ENCODE measurements at places on chromosomes 3 and 15.

DNA sequence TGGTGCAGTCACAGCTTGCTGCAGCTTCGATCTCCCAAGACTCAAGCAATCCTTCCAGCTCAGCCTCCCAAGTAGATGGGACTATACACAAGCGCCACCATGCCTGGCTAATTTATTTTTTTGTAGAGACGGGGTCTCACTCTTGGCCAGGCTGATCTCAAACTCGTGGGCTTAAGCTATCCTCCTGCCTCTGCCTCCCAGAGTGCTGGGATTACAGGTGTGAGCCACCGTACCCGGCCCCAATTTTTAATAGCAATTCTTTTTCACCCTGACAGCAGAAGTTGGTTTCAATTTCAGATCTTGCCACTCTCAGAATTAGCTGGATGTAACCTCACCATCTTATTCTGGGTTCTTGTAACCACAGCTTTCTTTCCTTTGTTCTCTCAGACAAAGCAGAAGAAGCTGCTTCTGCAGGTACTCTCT, 64.8 kb downstream of the TRIM71 start:
- no peak for DNase-seq

DNA sequence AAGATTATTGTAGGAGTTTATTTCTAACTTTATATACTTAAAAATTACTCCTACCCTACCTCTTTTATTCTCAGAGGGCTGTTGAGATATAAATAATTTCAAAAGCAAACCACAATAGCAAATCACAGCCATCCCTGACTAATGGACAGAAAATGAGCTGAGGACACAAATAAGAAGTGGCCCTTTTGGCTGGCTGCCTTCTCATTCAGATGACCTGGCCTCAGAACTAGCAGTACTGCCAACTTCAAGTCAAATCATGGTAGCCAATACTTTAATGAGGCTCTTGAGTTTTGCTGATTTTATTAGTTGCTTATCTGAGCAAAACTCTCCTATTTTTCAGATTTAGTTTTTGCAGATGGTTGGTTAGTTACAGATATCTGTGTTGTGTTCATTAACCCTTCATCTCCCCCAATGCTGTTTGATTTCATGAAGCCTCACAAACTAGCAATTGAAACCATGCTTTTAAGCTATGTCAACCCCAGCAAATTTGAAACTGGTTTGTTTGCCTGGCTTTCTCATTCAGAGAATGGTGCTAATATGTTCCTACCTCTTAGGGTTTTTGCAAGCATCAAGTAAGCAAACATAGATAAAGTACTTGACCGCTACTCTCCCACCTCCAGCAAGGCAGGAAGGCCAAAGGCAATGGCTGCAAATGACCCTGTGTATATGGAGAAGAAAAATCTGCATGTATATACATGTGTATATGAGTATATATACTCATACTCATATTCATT, 73.4 kb upstream of the HACD2 start:
- DNase-seq: no peak

DNA sequence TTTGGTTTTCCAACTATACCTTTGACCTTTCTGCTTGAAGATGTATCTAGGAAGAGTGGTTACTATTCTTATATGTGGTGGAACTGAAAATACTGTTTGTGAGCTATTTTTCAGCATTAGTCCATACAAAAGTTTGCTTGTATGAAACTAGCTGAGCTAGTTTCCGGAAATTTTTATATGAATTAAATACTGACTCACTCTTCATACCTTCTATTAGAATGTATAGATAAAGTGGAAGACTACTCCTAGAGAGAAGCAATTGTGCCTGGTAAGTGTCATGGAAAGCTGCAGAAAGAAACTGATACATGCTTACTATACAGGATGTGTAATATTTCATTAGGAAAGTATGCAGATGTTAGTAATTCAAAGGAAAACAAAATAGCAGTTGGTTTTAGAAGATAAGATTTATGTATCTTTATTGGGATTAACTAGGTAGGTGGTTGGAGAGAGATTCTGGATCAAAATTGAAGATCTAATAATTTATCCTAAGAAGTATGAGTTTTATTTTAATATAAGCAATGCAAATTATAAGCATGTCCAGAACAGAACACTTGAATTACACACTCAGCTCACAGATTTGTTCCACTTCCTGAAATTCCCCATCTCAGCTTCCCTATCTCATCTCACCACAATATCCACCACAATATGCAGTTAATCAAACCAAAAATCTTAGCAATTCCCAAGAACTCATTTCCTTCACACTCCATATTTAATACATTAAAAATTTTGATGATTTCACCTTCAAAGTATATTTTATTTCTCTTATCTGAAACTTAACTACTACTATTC, 82.8 kb downstream of the BCHE start:
- no peak for DNase-seq

GRCh38 chr3:160400030-160400701, 716 bp downstream of the SMC4 start:
- peak; percentile 45 for DNase-seq

DNA sequence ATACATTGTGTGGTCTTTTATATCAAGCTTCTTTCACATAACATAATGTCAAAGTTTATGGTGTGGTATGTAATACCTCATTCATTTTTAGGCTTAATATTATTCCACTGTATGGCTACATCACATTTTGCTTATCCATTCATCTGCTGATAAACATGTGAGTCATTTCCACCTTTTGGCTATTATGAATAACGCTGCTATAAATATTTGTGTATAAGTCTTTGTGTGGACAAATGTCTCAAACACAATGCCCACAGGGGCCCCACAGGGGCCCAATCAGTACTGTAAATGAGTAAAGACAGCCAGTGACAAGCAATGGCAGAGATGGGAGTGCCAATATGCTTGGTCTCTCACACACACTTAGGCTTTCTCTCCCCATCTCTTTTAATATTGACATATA, 54.2 kb downstream of the PIK3R4 start:
- no peak for DNase-seq

GRCh38 chr3:158761350-158761749, 29.1 kb upstream of the RARRES1 start:
- no peak for DNase-seq

DNA sequence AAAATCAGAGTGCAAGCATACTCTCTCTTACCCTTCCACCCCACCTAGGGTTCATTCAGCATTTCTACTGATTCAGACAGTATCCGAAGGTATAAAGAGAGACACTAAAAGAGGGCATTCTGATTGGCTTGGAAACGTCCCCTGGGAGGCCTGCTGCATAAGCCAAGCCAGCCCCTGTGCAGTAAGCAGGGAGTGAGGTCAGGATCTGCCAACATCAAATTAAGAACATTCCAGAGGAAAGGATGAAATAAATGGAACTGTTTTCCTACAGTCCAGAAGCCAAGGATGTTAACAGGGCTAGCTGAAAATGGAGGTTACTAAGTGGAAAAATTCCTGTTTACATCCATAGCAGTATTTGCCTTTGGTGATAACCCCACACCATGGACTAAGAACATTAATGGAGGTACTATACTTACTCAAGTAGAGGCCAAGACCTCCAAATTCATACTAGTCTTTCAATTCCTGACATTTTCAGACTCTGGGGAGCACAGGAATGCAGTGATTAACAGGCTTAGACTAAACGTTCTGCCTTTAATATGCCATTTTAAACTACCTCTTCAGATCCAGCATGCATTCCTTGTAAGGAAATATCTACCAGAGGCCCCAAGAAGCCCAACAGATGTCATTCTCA, 34.5 kb downstream of the NPTN start:
- no peak for DNase-seq

DNA sequence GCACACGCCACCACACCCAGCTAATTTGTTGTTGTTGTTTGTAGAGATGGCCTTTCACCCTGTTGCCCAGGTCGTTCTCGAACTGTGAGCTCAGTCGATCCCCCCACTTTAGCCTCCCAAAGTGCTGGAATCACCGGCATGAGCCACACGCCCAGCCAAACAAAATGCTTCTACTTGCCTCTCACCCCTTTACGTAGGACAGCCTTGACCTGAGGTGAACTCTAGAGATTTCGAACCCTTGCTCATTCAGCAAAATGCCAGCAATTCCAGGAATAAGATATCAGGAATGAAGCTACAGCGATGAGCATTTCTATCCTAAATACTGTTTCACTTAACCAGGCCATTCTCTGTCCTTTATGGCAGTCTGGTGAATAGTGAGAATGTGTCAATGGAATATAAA, 135.0 kb downstream of the LRRK1 start:
- DNase-seq: no peak

- no peak for DNase-seq
Measured at GRCh38 chr3:49277383-49277775, 347 bp upstream of the C3orf62 start.

DNA sequence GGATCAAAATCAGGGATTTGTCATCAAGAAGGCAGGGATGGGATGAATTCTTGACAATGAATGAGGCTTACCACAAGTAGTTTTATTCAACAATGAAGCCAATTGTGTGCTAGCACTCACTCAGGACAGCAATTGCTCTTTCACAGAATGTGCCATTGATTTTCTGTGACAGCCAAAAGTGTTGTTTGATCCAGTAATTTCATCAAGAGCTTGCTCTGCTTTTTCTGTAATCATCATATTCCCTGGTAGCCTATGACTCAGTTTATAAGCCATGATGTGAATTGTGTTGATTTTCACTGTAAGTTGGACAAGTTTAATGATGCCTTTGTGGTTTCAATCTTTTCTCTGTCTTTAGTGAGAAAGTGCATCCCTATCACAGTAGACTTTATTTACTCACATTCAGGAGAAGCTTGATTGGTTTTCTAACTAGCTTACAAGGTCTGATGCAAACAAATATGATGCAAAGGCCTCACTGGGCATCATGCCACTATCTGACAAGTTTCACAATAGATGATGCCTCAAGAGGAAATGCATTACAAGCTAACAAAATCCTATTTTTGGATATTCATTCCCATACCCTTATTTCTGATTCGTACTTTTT, 13.6 kb upstream of the CSRNP1 start:
- DNase-seq: no peak

GRCh38 chr3:64943866-64944265, 256.1 kb upstream of the ADAMTS9 start:
- DNase-seq: no peak

- DNase-seq: no peak
Measured at GRCh38 chr3:117962750-117963149, 1071.9 kb downstream of the IGSF11 start.

GRCh38 chr3:63585927-63586326, 66.5 kb upstream of the SNTN start:
- no peak for DNase-seq

- DNase-seq: no peak
Measured at GRCh38 chr3:4407941-4408340, 59.1 kb downstream of the SUMF1 start.

DNA sequence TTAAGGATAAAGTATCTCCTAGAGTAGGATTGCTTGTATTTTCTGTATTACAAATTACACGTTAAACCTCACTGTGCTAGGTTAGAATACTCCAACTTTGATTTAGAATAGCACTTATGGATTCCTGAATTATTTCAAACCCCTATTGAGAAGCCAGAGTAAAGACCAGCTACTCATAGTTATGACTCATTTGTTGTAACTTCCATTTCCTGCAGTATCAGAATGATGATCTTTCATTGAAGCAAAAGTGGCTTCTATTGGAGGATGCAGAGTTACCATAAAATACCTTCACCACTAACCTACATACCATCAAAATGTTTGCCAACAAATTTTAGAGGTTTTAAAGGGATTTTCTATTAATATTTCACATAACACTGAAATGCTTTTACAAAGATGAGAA, 1322.7 kb upstream of the ALCAM start:
- DNase-seq: no peak

- no peak for DNase-seq
Measured at GRCh38 chr3:159974-160373, 36.6 kb upstream of the CHL1 start.

DNA sequence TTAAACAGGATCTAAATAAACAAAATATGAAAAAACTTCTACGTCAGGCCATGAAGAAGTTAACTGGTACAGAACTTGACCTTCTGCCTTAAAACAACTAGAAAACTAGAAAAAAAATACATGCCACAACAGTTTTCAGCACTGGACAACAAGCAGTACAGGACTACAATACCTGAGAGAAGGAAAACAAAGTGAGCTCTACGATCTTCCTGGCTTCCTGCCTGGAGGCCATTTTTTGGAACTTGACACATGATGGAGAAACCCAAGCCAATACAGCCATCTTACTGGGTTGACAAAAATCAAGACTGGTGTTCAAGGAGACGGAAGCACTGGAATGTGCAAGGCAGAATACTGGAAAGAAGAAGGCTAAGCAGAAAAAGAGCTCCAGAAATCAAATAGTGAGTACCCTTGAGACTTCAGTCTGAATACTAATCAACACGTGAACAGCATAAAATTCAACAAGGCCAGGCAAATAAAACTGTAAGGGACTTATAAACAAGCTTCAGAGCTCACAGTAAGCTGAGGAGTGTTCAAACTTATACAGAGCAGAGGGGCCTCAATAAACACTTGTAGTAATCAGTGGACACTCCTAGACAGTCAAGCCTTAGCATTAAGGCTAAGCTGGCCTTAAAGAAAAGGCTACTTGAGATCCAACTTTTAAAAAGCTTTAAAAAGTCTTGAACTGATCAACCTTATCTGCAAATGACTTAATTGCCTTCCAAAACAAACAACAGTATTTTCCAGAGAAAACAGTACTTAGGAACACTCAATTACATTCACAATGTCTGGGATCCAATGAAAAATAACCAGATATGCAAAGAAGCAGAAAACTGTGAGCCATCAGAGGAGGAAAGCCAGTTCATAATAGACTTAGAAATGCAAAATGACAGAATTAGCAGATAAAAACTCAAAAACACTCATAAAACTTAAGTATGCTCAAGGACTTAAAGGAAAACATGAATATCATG, 63.2 kb downstream of the DLG1 start:
- no peak for DNase-seq

- no peak for DNase-seq
Measured at GRCh38 chr3:14424711-14425580, 22.5 kb downstream of the SLC6A6 start.

GRCh38 chr3:55202326-55202725, 274.5 kb upstream of the LRTM1 start:
- no peak for DNase-seq

- no peak for DNase-seq
Measured at GRCh38 chr3:130679218-130679617, 67.4 kb downstream of the PIK3R4 start.

DNA sequence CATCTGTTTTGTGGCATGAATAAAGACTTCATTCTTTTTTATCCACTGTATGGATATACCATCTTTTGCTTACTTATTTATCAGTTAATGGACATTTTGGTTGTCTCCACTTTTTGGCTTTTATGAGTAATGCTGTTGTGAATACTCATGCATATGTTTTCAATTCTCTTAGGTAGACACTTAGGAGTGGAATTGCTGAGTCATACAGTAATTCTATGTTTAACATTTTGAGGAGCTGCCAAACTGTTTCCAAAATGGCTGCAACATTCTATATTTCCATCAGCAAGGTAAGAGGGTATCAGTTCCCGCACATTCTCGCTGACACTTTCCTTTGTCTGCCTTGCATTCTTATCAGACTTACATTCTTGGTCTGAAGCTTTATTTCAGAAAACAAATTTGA, 191.1 kb downstream of the WNT5A start:
- no peak for DNase-seq

DNA sequence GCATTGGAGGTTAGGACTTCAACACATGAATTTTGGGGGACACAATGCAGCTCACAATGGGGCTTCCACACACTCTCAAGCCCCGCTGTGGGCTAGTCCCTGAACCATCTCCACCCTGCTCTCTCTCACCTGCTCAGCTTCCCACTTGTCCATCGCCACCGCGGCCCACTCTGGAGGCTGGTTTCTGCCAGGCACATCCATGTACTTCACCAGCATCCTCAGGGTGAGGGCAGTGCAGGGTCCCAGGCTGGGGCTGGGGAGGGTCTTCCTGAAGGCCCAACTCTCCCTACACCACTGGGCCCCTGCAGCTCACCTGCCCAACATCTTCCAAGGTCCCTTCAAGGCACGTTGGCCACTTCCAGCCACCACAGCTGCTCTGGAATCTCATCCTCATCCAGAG, 46.4 kb downstream of the KLF15 start:
- DNase-seq: no peak

Data from SK-N-SH (cell line).